ENCODE measurements at places on chromosomes 12 and 14. TPM values are rescaled to one million over a fixed set of nuclear protein-coding genes. Genes with fewer than 3 reads are reported as not detected.

PLEKHA5 gene
- 36.8 TPM for total RNA-seq

FOXN4 gene
- not detected for total RNA-seq

SERPINA5 gene
- 0.75 TPM for total RNA-seq

DHH gene
- total RNA-seq, result 0.31 TPM

AP1G2 gene
- total RNA-seq, result 159 TPM

LRRK2 gene
- 1.7 TPM for total RNA-seq

TEDC1 gene
- total RNA-seq, result 15.7 TPM

FAM161B gene
- 5.9 TPM for total RNA-seq

Data from left colon (tissue), 2 donors.